Retina (tissue), 1 donor: ENCODE measurements at places on chromosomes 1 and 21.

DNA sequence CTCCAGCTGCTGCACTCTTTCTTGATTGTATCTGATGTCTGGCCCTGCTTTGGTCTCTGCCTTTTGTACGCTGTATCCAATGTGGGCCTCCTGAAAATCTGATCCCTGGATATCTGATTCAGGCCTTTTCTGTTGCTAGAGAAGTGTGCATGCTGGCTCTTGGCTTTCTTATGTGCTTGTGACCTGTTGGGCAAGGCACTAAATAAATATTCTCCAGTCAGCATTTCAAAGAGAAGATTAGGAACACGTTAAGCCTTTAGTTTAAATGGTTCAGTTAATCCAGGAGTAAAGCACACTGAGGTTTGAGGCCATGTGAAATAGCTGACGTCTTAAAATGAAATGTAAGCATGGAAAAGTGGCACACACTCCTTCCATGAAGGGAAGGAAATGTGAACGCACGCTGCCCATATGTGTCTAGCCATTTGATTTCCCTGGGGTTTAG lies 9.3 kb upstream of the F3 start:
- DNase-seq: no peak

DNA sequence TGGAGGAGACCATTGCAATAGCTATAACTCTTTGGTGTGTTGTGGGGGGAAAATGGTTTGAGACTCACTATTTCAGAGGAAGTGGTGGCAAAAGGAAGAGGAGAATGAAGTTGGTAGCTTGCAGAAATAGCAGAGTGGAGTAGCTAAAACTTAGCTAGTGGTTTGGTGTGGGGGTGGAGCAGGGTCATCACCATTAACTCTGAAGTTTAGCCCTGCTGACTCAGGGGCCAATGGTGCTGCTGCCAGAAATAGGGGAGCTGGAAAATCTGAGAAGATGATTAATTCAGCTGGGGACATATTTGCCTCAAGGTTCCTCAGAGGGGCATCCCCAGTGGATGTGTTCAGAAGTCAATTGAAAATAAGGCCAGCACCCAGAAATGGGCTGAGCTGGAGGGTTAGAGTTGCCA lies 65.4 kb downstream of the RUNX1 start:
- DNase-seq: no peak

DNA sequence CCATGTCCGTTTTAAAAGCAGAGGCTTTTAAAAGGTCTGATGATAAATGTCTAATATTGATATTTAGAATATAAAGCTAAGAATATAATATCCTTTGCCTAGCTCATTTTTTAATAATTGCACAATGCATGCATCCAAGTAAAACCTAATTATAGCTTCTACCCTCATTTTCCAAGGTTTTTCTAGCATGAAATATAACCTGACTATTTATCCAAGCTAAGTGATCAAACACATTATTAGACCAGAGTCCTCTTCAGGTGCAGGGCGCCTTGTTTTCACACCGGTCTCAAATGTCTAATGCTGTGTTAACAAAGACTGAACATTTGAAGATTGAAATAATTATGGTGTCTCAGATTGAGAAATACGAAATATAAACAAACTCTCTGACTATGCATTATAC lies 648.9 kb upstream of the CXADR start:
- DNase-seq: no peak

- no peak for DNase-seq
Measured at GRCh38 chr1:193069748-193070385, 10.5 kb downstream of the RO60 start.

DNA sequence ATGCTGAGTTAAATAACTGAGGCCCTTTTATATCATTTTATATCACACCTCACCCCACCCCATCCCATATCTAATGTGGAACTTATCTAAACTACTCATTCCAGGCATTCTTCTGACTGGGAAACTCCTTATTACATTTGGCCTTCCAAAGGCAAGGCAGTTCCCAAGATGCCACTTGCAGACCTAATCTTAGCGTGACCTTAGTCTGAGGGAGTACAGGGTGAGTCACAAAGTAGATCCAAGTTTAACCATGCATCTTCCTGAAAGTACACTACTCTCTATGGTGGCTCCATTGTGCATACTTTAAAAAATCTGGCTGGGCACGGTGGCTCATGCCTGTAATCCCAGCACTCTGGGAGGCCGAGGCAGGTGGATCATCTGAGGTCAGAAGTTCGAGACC lies 353.6 kb upstream of the C1orf87 start:
- DNase-seq: no peak

DNA sequence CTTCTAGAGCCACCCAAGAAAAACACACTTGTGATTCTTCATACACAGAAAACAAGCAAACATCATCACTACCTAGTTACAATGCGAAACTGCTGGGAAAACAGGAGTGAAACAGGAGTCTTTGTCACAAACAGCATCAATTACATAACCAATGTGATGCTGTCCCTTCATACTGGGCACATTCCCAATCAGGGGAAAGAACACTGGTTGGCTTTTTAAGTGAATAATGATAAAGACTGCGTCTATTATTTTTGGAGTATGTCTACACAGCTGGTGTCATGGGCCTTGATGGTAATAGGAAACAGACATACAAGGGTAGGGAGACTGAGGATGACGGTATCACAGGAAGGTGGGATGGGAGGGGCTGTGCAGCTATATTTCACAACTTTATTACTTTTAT lies 43.3 kb downstream of the SIPA1L2 start:
- DNase-seq: no peak

DNA sequence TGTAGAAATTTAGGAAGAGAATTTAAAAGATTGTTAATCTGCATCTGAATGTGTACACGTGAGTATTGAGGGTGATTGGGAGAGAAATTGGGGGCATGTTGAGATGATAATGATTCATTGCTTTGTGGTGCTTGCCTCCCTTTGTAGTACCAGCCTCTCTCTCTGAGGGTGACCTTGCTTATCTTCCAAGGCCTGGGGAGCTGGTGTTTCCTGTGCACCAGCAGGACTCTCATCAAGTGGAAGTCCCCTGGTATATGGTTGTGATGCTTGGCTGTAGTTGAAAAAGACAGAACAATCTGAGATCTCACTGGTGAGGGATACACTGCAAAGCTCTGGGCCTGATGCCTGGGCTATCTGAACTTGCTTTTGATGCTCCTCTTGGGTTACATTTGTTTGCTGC lies 4.0 kb downstream of the TCHHL1 start:
- DNase-seq: no peak

GRCh38 chr21:34557261-34557660 lies 45.3 kb upstream of the KCNE1 start:
- no peak for DNase-seq

DNA sequence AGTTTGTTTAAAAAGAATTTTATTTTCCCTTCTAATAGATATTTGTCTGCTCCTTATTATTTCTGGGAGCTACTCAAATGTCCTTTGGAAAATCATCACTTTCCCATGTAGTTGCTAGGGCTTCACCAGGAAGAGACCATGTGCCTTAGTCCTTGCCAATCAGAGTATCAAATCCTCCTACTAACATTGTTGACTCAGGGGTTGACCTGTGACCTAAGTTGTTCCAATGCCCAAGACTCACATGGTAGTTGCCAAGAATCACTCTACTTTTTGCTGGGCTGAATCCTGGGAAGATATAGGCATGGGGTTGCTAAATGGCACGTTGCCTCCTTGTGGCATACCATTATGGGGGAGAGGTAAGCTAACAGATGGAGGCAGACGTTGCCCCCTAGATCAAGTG lies 58.2 kb upstream of the FOXD3 start:
- no peak for DNase-seq

DNA sequence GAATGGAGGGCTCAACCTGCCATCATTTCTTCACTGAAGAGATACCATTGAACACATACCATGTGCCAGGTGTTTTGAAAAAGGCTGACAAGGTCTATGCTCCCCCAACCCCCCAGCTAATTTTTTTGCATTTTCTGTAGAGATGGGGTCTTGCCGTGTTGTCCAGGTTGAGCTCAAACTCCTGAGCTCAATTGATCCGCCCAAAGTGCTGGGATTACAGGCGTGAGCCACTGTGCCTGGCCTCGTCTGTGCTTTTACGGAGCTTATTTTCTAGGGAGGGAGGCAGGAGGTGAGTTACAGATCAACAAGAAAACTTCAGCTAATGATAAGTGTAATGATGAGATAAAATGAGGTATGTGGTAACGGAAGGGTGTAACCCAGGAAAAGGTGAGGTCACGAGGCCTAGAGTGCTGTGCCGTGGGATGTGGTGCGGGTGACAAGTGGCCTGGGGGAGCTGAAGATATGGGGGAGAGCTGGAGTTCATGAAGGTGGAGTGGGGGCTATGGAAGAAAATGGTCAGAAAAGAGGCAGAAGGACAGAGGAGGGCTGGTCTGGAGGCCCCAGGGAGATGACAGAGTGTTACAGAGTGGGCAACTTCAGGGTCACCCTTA lies 28.2 kb downstream of the FAAH start:
- DNase-seq: no peak

DNA sequence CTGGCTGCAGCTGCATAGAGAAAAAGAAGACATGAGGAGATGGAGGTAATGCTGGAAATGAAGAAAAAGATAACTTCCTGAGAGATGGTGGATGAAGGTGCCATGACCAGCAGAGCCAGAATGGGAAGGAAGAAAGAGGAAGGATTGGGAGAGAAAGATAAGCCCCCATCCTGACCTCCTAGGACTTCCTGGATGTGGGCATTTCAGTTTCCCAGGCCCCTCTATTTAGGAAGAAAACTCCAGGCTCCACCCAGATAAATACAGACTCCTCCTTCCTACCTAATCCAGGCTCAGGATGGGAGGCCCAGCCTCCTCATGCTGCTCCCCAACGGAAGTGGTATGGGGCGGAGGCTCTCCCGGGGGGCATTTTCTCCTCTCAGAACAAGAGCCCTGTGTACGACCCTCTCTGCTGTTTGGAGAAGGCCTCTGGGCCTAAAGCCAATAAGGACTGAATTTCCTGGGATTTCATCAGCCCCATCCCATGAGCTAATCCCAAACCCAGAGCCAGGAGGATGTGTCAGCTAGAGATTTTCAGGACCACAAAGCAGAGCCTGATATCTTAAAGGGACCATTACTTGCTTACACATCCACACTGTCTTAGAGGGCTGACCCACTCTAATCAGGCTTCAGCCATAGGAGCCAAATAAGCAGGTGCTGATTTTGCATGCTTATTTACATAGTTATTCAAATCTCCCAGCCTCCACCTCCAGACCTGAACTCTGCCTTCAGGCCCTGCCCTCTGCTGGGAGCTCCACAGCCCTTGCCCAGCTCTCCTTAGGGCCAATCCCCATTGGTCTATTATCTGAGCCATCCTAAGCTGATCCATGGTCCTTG lies 5.1 kb upstream of the ARHGEF2 start:
- no peak for DNase-seq

- DNase-seq: no peak
Measured at GRCh38 chr1:231727171-231727570, 100.6 kb downstream of the DISC1 start.

- no peak for DNase-seq
Measured at GRCh38 chr1:29156543-29157268, 25.0 kb downstream of the SRSF4 start.

DNA sequence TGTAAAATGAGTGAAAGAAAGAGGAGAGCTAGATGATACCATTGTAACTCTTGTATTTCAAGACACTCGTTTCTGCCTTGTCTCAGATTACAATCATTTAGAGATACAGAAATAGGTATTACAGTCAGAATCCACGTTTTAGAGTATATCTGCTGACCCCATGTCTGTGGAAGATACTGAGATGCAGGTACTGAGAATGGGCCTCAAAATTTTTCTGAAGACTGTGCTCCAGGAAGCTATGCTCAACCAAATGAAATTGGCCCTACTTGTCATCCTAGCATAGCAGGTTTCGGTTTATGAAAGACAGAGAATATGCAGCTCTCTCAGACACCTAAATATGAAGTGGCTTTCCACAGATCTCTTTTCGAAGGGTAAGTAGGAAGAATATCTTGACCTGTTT lies 6.0 kb upstream of the WARS2 start:
- no peak for DNase-seq

GRCh38 chr1:39409055-39409816 lies 82.2 kb upstream of the BMP8A start:
- DNase-seq: peak; percentile 90

GRCh38 chr21:35732788-35733187 lies 327.5 kb downstream of the SETD4 start:
- DNase-seq: no peak

- no peak for DNase-seq
Measured at GRCh38 chr1:71787699-71788098, 494.6 kb downstream of the NEGR1 start.

GRCh38 chr1:236288620-236288976 lies 6.8 kb upstream of the ERO1B start:
- DNase-seq: no peak

GRCh38 chr1:175901076-175901836 lies 157.9 kb upstream of the TNR start:
- DNase-seq: no peak

- DNase-seq: peak; percentile 70
Measured at GRCh38 chr21:45571641-45572040, 29.4 kb upstream of the SLC19A1 start.

DNA sequence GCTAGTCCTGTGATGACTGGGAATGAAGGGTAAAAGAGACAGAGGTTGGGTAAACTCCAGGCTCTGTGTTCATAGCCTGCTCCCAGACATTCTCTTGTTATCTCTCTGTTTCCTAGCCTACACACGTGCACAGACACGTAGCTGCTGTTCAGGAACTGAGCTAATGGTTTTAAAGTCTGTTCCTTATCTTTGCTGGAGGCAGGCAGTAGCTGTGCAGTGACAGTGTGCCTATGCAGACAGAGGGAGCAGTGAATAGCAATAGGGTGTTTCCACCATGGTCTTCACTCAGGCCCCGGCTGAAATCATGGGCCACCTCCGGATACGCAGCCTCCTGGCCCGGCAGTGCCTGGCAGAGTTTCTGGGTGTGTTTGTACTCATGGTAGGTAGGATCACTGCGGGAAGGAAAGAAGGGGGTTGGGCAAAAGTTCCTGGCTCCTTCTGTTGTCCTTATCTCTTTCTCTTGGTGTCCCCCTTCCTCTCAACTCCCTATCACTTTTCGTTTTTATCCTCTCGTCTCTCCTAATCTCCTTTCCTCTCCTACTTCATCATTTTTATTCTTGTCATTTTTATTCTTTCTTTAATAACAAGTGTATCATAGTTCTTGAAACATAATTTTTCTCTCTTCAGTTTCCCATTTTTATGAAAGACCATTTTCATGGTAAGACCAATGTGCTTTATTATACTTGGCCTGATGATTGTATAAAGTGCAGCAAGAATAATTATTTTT lies at the start of gene AQP10:
Gene AQP10 (plus strand): TSS at position 212 of the 727 bp plus-strand sequence. CDS start 63 bp downstream, at position 275.
- no peak for DNase-seq
